Hematopoietic multipotent progenitor cell treated with erythropoietin and hydrocortisone succinate and interleukin-3 and kit ligand, for 17 days (in vitro differentiated cells): ENCODE measurements at places on chromosomes 2 and 18.

DNA sequence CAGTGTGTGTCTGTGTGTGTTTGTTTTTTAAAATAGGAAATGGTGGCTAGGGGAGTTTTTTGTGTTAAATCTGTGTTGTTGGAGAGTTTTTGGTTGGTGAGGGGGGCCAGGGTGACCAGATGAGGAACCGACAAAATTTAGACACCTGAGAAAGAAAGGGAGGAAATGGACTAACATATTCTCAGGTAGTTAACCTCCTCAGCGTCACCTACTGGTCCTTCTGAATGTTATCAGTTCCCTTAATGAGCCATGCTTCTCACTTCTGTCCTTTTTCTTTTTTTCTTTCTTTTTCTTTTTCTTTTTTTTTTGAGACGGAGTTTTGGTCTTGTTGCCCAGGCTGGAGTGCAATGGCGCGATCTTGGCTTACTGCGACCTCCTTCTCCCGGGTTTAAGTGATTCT lies 107.0 kb downstream of the FMNL2 start:
- DNase-seq: no peak

- DNase-seq: no peak
These were observed 58.7 kb downstream of the L3MBTL4 start for GRCh38 chr18:6355789-6356589.

GRCh38 chr2:162174746-162175145 lies 22.7 kb upstream of the GCG start:
- DNase-seq: no peak

- DNase-seq: no peak
These were observed 653.0 kb upstream of the SLC39A10 start for GRCh38 chr2:195003881-195004471.

DNA sequence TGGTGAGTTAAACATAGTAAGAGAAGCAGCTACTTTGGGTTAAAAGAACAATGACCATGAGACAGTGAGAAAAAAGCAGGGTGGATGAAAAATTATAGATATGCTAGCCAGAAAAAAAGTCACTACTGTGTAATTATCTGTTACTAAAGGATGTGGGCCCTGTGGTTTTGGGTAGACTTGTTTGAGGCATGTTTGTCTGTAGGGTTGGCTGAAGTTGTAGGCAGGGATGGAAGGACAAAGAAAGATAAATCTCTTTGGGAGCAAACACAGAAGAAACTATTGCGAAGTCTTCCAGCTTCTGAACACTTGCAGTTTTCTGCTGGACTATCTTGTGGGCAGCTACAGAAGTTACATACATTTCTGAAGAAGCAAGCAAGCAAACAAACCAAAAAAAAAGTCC lies 28.2 kb downstream of the RND3 start:
- DNase-seq: no peak

DNA sequence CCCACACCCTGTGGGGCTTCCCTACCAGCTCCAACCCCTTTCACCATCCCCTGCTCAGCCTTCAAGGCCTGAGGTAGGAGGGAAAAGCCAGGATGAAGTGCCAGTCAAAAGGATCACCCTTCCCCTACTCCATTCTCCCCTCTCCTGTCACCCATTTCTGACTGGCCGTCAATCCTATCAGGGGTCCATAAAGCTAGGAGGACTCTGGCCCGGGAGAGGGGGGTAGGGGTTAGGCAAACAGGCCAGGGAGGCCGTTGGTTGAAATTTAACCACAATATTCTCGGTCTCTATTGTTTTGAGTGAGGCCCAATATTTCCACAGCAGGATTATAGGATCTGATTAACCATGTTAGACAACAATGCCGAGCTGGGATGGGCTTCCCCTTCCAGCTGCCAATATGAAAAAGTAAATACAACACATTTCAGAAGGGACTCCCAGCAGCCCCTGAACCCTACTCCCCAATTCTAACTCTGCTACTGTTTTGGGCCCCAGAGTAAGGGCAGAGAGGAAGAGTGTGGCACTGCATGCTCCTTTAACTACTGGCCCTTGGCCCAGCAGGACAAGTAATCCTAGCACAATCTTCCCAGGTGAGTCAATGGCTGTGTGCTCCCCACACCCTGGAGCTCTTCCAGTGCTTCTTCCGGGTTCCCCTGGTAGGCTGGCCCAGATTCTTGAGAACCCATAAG lies 10.6 kb upstream of the IHH start:
- no peak for DNase-seq

GRCh38 chr18:8730080-8730827 lies 24.9 kb downstream of the MTCL1 start:
- peak; percentile 14 for DNase-seq
